Stimulated activated CD8-positive, alpha-beta memory T cell treated with anti-CD3 and anti-CD28 coated beads, Interleukin-15, amount 100 ng/mL, for 24 hours (primary cell): ENCODE measurements at places on chromosomes 2 and 18.

DNA sequence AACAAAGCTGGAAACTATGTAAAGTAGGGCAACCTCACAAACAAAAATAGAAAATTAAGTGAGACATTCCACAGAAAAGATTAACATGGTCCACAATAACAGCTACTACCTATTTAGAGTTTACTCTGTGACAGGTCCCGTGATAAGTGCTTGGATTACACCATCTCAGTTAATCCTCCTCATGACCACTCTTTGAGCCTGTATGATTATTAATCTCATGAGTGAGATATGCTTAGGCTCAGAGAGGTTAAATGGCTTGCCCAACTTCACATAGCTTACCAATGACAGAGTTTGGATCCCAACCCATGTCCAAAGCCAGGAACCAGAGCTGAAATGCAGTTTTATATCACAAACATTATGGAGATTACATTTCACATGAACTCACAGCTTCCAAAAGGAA lies 37.3 kb upstream of the KLF7 start:
- no peak for DNase-seq

GRCh38 chr2:216215658-216216390 lies 106.7 kb downstream of the XRCC5 start:
- DNase-seq: no peak

DNA sequence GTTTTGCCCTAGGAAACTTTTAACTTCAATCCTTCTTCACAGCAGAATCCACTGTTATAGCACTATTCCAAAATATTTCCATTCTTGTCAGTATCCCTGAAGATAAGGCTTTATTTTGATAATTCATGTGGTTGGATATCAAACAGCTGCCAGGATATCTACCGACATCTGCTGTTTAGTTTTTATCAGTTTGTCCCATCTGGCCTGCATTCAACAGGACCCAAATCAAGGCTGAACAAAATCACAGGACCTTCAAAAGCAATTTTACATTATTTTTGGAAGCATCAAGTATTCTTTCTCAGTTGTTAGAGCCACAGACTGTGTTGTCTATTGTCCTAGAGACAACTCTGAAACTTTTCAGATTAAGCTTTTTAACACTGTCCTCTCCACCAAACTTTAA lies 429.0 kb upstream of the PIK3C3 start:
- no peak for DNase-seq

DNA sequence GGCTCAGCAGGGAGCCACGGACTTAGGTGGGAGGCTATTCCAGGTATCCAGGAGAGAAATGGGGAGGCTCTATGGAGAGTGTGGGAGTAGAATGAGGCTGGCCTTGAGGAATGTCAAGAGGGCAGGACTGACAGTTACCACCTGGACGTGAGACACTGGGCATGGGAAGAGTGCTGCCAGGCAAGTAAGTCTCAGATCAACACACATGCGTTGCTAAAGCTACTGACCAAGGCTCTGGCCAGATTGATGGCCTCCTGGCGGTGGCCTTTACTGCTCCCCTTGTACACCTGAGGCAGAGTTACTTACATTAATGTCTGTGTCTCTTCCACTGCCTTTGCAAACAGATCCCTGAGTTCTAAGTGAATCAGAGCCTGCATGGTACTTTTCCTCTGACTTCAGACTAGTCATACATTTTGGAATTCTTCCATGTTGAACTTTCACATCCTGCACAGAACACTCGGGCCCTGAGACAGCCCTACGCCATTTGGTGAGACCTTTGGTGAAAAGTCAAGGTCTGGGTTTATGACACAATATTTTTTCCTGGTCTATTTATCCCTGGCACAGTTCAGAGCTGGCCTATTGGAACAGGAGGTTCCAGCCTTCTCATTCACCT lies 398.8 kb upstream of the TRIB2 start:
- no peak for DNase-seq

DNA sequence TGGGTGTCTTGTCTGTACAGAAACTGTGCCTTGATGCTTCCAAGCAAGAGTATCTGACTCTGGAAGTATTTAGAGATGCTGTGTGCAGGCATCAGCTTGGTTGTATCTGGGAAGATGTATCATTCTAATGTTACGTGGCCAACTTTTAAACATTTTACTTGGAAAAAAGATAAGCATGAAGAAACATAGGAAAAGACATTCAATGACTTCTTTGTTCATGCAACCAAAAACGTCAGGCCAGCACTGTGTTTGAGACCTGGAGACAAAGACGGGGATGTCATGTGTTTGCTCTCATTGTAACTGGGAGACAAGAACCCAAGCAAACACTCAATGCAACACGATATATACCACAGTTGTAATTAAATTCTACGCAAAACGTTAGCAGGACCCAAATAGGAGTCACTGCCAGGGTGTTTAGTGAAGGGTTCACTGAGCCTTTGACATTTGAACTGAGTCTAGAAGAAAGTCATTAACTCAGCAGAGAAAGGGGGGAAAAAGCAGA lies 8.9 kb upstream of the SESTD1 start:
- DNase-seq: no peak
